ENCODE measurements at places on chromosomes 7 and 10.
A peak's percentile ranks its signal among the peaks of the same experiment; 100 is the strongest.

DNA sequence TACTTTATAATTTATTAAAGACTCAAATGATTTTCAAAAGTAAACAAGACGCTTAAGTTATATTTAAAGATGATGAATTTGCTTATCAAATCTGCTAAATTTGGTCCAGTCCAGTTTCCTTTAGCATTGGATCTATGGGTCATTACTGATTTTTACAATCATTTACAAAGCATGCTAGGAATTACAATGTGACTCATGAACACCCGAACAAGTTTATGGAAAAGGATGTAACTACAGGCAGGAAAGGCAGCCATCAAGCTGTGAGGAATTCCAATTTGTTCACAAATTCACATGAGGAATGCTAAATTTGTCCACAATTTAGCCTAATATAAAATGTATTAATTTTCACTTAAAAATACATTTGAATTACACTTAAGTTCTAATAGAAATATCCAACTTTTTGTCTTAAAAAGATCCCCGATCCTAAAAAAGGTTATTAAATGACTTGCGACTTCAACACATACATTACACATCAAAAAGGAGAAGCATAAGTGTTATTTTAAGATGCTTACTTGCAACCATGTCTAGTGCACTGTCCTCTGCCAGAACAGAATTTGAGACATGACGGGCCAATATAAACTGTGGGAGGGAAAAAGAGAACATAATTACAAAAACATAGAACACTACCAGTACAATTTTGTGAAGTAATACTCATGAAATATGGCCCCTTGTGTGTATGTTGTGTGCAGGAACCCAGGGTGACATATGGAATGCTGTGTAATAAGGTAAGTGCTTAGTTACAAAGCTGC, 194.2 kb upstream of the SLC26A5 start:
- no peak for DNase-seq

DNA sequence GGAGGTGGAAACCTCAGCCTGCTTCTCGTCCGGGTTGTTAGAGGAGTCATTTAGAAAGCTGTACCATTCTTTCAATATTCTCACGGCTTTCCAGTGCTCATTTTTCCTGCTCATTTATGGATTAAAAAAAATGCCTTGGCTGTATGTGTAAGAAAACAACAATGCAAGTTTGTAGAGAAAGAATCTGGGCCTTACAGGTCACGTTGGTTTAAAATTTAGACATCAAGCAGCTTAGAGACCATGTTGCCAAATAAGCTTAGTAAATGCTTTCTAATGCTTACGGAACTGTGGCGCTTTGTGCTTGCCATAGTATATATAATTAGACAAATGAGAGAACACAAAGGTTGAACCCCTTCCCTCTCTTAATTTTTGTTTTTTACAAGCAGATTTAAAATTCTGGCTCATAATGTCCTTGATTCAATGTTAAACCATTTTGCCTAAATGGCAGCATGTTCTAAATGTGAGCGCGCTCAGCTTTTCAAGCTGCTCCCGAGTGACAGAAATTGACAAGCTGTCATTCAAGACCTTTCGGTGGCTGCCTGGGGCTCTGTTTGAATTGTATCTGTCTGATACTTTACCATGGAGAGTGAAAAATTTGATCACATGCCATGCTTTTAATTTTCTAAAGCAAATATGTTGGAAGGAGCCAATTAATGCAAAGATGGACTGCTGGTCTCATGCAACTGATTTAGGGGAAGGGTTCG, 1.1 kb downstream of the ARMS2 start:
- no peak for DNase-seq

- no peak for DNase-seq
These were observed 214.2 kb upstream of the GHITM start for GRCh38 chr10:83925133-83925532.

DNA sequence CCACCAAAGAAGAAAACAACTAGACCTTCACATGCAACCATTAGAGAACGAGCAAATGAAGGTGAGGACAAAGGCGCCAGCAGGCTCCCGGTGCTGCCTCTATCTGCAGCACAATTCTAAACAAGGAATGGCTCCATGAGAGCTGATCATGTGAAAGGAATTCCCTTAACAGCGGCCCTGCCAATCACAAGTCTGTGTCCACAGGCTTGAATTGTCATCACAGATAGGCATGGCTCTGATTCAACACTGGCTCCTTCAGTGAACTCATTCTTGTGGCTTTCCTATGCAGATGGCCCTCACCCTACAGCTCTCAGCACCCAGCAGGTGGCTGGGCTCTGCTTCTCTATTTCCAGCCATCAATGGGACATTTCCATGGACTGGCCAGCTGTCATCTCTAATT, 36.2 kb downstream of the LAMB1 start:
- DNase-seq: no peak

- DNase-seq: no peak
These were observed 367.9 kb downstream of the TYW1 start for GRCh38 chr7:67364441-67365017.

DNA sequence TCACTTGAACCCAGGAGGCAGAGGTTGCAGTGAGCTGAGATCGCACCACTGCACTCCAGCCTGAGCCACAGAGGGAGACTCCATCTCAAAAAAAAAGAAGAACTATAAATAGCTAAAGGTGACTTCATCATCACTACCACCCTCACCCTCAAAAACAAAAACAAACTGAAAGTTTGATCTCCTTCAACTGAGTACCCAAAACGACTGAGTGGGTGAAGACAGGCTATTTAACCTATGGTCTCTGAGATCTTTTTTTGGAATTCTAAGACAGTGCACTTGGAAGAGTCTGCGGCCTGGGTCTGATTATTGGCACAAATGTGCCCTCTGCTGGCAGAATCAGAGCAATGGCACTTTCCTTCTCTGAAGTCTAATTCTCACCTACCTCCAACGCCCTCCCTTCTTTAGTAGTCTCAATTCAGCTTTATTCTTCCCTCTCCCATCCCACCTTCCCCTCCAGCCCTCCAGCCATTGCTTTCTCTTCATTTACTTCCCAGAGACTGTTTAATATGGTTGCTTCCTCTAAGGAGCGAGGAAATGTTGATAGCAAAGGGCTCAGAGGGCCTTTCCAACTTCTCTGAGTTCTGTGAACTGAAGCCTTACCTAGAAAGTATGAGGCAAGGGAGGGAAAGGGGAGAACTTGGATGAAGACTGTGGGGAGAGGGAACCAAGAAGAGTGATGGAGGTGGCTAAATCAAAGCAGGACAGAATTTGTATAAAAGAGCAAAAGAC, 2.9 kb upstream of the MYOZ1 start:
- peak; percentile 34 for DNase-seq

GRCh38 chr7:28999895-29000716, 42.0 kb upstream of the TRIL start:
- no peak for DNase-seq

GRCh38 chr10:5563321-5563961, 38.7 kb downstream of the CALML3 start:
- DNase-seq: no peak

- no peak for DNase-seq
These were observed 45.8 kb upstream of the RHEB start for GRCh38 chr7:151565541-151565940.

DNA sequence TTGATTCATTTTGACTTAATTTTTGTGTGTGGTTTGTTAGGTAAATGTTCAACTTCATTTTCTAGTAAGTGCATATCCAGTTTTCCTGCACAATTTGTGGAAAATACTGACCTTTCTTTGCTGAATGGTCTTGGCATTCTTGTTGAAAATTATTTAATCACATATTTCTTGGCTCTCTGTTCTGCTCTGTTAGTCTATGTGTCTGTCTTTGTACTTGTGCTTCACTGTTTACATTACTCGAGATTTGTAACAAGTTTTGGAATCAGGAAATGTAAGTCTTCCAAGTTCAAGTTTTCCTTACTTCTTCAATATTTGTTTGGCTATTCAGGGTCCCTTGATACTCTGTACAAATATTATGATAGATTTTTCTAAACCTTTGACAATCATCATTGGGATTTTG, 838.2 kb upstream of the POM121L12 start:
- no peak for DNase-seq

- DNase-seq: no peak
These were observed 229.6 kb downstream of the NSUN6 start for GRCh38 chr10:18421726-18422293.

Measured in substantia nigra (tissue), 51 donors.